ENCODE measurements at places on chromosomes 16 and 17.

DNA sequence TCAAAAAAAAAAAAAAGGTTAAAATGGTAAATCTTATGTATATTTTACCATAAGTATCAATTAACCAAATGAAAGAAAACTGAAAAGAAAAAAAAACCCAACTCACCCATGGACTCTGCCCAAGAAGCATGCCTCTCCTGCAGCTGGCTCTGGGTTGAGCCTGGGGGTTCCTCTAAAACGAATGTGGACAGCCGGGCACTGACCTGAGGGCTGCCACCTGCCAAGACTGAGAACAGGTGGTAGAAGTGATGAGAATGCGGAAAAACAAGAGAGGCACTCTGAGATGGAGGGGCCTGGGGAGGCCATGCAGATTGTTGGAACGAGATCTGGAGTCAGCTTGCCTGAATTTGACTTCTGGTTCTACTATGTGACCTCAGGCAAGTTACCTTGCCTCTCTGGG, 85.5 kb upstream of the MSI2 start:
- no peak for DNase-seq

- DNase-seq = no peak
Observed at GRCh38 chr17:43554857-43555256, 8.7 kb upstream of the ETV4 start.

DNA sequence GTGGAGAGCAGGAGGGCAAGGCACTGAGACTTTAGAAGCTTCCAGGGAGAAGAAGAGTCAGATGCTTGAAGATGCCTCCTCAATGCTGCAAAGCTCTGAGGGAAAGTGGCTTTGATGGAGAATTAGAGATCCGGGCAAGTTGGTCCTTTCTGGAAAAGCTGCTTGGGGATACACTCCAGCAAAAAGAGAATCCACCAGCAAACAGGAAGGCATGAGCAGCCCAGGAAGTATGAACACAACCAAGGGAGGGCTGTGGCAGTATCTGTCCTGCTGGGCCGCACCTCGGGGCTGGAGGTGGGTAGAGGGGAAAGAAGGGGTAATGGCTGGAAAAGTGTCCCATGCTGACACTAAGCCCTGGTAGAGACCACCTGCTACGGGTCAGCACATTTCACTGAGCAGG, 5.3 kb downstream of the LMF1 start:
- DNase-seq = no peak

DNA sequence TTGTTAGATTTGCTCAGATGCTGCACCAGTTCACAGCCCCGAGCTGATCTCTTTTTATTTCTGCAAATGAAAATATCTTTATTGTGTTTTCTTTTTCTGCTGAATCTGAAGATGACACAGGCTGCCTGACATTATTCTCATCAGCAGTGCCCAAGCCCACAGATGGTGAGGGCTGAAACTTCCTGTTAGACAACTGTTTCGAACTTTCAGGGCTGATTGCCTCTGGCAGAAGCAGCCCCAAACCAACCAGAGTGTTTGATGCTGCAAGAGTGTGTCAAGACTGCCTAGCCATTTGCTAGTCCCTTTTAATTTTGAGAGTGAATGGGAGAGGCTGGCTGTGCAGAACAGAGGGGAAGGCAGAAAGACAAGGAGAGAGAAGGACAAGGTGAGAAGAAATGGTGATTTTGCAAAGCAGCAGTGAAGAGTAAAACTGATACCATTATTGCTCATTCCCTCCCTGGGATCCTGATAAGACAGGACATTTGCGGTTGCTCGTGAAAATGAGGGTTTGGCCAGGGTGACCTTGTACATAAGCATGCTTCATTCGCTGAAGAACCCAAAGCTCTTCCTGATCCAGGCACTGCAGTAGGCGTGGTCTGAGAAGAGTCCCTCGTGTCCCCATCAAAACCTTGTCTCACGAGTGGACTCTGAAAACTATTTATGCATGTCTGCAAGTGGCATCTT, 77.2 kb downstream of the TMEM114 start:
- DNase-seq = no peak

GRCh38 chr17:75576661-75577060, 10.9 kb upstream of the MYO15B start:
- no peak for DNase-seq

DNA sequence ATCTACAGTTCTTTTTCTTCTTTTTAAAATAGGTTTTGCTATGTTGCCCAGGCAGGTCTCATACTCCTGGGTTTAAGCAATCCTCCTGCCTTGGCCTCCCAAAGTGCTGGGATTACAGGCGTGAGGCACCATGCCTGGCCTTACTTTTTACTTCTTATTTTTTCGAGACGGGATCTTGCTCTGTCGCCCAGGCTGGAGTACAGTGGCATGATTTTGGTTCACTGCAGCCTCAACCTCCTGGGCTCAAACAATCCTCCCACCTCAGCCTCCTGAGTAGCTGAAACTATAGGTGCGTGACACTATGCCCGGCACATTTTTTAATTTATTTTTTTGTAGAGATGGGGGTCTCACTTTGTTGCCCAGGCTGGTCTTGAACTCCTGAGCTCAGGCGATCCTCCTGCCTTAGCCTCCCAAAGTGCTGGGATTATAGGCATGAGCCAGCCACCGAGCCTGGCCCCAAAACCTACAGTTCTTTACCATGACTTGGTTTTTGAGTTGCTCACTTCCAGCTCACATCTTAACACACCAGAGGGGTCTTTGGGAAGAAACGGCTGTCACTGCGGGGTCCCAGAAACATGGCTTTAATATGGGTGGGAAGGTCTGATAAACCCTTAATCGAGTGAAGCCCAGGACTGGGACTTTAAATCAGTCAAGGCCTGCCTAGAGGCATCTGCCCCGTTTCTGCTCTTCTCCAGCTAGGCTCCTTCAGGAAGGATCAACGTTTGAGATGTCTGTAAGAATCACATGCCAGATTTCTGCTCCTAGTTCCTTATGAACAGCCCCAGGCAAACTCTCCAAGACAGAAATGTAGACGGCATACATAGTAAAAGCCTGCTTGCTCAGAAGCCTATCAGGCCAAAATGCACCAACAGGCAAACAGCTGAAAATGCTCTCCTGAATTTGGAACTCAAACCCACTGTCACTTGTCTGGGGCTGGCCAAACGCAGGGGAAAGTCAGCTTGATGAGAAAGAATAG, 91.7 kb upstream of the TOB1 start:
- DNase-seq = no peak

- no peak for DNase-seq
Observed at GRCh38 chr16:23286131-23286532, 16.0 kb upstream of the SCNN1B start.

GRCh38 chr16:78275420-78275819, 176.0 kb downstream of the WWOX start:
- DNase-seq = no peak

Data from bone marrow (tissue), 2 donors.